ENCODE measurements at places on chromosomes 7 and 10.
A peak's percentile ranks its signal among the peaks of the same experiment; 100 is the strongest.

GRCh38 chr10:50417486-50417885, 166.2 kb upstream of the ASAH2 start:
- DNase-seq: no peak

DNA sequence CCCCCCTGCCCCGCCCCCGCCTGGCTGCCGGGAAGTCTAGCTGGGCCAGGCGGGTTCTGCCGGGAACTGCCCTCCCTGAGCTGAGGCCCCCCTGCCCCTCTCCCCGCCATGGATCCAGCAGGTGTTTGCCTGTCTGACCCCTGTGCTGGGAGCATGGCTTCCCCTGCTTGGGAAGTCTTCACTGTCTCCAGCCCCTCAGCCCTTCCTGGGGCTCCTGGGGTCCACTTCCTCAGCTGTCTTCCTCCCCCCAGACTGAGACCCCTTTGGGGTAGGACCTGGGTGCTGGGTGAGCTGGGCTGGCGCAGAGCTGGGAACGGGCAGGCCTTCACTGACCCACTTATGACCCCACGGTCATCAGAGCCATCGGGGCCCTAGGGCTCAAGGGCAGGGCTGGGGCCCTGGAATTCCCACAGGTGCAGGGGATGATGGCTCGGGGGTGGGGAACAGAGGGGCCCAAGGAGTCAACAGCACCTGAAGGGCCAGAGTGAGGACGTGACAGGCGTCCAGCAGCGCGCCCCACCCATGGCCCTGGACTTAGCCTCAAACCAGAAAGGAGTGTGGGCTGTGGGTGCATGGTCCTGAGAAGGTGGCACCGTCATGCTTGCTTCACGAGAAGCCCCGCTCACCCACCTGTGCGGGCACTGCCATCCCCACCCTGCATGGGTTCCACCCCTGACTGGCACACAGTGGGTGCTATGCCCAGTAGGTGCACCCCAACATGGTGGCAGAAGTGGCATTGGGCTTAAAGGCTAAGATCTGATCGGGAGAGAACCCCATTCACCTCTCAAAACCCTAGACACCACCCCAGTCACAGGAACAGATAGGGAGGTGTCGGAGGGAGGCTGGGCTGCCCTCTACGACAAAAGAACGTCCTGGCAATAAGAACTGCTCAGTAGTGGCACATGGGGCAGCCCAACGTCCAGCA, 16.2 kb upstream of the TNRC18 start:
- no peak for DNase-seq

DNA sequence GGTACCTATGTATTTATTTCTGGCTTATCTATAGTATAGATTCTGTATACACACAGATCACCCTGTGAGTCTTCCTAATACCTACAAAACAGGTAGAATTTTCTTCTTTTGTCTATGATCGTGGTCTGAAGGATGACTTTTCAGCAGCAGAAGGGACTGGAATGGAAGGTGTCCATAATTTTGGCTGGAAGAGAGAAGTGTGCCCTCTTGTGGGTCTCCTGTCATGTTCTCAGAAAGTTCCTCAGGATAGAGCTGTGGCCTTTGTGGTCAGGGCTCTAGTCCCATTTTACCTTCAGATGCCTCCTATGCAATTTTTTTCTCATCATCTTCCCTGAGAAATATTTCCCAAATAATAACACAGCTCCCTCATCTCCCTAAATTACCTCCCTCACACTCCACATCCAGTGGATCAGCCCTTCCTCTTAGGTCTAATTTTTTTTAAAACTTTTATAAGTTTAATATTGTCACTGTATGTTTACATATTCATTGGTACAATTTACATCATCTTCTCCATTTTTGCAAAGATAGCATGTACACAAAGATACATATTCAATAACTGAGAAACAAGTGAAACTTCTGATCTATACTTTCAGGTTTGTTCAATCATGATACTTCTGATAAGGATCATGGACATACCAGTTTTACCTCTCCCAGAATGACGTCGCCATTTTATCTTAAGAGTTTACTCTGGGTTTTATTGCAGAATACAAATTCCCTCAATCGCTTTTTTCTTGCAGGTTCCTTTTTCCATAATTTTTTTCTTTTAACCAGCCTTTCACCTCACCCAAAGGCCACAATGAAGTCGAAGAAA, 112.7 kb downstream of the REEP3 start:
- peak; percentile 58 for DNase-seq

- DNase-seq: no peak
Observed at GRCh38 chr10:28925121-28925663, 247.9 kb downstream of the BAMBI start.

GRCh38 chr7:142808802-142809583, 38.2 kb downstream of the PRSS2 start:
- no peak for DNase-seq

GRCh38 chr10:26477501-26477900, 39.4 kb downstream of the APBB1IP start:
- DNase-seq: no peak

DNA sequence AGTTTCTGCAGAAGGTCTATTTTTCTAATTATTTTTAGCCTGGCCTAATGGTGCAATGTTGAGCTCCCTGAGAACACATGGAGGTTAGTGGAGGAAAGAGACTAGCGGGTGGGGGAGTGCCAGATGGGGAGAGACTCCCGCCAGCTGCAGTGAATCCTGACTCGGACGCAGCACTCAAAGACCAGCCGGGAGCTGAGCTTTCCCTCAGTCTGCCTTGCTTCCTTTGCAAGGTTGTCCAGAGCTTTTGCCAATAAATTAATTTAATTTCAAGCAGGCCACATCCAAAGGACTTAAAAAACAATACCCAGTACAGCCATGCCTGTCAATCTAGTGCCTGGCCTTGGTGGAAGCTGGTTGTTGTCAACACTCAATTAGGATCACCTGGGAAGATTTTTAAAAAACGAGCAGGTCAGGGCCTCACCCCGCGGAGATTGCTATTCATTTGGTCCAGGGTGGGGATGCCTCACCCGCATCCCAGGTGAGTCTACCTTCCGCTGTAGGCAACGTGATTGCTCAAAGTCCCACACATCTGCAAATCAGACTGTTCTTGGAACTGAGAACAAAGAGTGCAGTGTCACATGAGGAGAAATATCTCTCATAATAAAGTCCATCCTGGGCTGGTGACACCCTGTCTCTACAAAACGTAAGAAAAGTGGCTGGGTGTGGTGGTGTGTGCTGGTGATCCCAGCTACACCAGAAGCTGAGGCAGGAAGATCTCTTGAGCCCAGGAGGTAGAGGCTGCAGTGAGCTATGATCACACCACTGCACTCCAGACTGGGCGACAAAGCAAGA, 4.0 kb downstream of the CLRN3 start:
- no peak for DNase-seq

GRCh38 chr7:132463922-132464321, 112.3 kb downstream of the PLXNA4 start:
- no peak for DNase-seq

DNA sequence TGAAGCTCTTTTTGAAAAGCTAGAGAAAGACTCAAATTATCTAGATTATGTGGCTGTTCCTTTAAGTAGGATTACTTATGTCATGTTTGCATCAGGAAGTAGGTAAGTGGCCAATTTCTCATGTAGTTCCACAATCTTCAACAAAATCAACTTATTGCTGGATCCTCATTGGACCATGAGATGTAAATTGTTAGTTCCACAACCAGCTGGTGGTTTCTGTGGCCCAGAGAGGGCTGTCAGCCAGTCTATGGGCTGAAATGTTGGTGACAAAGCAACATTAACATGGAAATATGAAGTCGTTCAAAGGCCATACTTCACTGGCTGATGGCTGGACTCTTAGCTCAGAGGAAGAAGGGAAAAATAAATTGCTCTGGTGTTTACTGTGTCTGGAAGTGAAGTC, 157.9 kb downstream of the PLXDC2 start:
- DNase-seq: no peak

DNA sequence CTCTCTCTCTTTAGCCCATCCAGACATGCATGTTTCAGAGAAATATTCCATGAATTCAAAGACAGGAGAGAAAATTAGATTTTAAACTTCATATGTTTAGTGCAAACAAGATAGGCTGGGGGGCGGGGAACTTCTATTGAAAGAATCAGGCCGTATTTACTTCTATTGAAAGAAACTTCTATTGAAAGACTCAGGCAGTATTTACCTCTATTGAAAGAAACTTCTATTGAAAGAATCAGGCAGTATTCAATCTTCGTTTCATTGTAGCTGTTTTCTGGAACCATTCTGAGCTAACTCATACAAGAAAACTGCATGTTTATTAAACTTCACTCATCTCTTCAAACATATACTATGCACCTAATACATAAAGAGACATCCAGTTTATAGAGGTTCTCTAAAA, 123.1 kb downstream of the TYW1B start:
- DNase-seq: no peak

DNA sequence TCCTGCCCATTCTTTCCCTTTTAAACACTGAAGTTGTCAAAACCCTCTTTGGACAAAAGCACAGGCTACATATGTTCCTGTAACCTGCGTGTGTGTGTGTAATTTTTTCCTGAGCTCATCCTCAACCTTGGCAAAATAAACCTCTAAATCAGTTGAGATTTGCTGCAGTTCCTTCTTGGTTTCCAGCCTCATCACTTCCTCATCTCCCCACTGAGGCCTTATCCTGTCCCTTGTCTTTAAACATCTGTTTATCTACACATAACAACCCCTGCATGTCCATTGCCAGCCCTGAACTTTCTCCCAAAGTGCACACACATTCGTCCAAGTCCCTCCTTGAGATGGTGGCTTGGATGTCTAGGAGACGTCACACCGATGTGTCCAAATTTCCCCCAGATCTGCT, 35.5 kb downstream of the LYZL2 start:
- DNase-seq: no peak

- no peak for DNase-seq
Observed at GRCh38 chr7:36668080-36668479, 56.2 kb downstream of the AOAH start.

- no peak for DNase-seq
Observed at GRCh38 chr7:69358163-69358821, 240.0 kb upstream of the AUTS2 start.

GRCh38 chr7:138257459-138258196, 181.4 kb downstream of the AKR1D1 start:
- no peak for DNase-seq

- no peak for DNase-seq
Observed at GRCh38 chr7:128271942-128272481, 30.9 kb downstream of the LEP start.

DNA sequence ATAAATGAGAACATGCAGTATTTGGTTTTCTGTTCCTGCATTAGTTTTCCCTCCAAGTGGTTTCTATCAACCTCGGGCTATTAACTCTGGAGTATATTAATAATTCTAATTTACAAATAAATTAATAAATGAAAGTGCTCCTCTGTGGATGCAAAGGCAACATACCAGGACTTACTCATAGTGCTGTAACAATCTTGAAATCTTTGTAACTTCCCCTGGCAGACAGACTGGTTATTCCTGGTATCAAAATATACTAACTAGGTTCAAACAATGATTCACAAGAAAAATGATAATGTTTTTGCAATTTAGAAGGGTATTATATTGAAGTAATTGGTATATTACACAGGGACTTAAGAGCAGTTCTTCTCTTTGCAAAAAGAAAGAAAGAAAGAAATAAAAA, 177.2 kb downstream of the FANK1 start:
- no peak for DNase-seq

DNA sequence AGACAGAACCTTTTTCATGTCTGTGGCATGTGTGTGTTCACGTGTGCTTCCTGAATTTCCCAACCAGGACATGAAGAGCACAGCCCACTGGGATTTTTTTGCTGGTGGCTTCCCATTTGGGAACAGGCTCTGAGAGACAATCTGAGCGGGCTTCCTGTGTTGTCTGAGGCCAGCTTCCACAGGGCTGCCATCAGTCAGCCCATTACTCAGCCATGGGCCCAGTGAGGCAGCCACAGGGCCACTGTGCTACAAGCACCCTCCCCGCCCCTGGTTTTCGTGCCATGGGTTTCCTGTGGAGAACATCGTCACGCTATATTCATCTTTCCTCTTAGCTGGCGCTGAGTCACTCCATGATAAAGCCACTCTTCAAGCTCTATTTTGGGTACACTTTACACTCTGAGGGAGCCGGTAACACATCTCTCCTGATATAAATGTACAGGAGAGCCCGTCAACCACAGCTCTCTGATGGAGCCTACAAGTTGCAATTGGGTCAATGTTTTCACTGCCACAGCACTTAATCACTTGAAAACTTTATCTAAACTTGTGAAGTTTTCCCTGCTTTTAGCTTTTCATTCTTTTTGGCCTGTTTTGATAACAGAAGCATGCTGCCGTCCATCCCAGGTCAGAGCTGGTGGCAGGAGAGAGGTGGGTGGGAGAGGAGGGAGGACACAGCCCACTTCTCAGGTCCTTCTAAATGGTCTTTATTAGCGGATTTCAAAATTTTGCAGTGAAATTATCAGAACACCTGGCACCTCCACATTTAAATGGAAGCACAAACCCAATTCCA, 96.9 kb downstream of the HIPK2 start:
- peak; percentile 63 for DNase-seq

- DNase-seq: peak; percentile 34
Observed at GRCh38 chr7:139602143-139602722, 78.7 kb downstream of the CLEC2L start.

DNA sequence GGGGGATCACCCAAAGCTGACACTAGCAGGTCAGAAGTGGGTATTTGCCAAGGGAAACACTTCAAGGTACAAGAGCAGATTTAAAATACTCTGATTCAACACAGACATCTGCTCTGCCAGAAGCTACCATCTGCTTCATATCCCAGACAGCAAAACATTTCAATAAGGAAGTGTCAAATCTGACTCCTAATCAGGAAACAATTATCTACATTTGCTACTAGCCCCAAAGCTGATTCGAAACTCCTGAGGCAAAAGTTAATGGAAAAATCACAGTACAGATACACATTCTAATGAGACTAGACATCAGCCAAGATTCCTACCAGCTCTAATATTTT, 48.9 kb downstream of the PARD3 start:
- no peak for DNase-seq

DNA sequence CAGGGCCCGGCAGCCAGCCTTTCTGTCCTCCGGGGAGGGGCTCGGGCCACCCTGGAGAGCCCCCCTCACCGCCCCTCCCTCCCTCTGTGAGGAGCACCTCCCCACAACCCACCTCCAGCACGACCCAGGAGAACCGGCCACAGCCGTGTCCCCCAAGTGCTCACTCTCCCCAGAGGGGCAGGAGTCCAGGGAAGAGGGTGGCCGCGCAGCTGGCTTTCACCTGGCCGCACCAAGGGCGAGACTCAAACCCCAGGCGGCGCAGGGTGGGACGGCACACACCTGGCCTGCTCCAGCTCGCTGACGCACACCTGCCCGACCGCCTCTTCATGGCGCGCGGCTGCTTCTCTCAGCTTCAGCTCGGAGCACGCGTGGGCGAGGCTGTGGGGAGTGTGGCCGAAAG, 73.4 kb downstream of the CFAP46 start:
- no peak for DNase-seq

GRCh38 chr10:131444862-131445461, 133.4 kb upstream of the TCERG1L start:
- no peak for DNase-seq

GRCh38 chr10:64506963-64507362, 985.8 kb downstream of the REEP3 start:
- no peak for DNase-seq

All from HTR-8/SVneo (cell line).